ENCODE measurements at places on chromosomes 1 and 21.

DNA sequence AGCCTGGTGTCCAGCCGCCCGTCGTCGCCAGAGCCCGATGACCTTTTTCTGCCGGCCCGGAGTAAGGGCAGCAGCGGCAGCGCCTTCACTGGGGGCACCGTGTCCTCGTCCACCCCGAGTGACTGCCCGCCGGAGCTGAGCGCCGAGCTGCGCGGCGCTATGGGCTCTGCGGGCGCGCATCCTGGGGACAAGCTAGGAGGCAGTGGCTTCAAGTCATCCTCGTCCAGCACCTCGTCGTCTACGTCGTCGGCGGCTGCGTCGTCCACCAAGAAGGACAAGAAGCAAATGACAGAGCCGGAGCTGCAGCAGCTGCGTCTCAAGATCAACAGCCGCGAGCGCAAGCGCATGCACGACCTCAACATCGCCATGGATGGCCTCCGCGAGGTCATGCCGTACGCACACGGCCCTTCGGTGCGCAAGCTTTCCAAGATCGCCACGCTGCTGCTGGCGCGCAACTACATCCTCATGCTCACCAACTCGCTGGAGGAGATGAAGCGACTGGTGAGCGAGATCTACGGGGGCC is 1.2 kb downstream of the OLIG2 start:
- no peak for DNase-seq

GRCh38 chr1:25110036-25110435 is 122.3 kb downstream of the SYF2 start:
- DNase-seq = no peak

GRCh38 chr1:164721228-164721496 is 162.2 kb downstream of the PBX1 start:
- no peak for DNase-seq

- DNase-seq = peak; percentile 17
Measured at GRCh38 chr1:17099616-17100340, 19.5 kb downstream of the PADI2 start.

- DNase-seq = no peak
Measured at GRCh38 chr1:109769330-109770078, 5.8 kb upstream of the EPS8L3 start.

GRCh38 chr1:110161849-110162248 is 11.6 kb downstream of the SLC6A17 start:
- DNase-seq = no peak

All from NCI-H2171 treated with DMSO at 0.1 percent for 48 hours (cell line).